ENCODE measurements at places on chromosomes 7 and 10.

GRCh38 chr7:17493446-17493845, 195.0 kb downstream of the AHR start:
- no peak for DNase-seq

- no peak for DNase-seq
Measured at GRCh38 chr10:9342885-9343570, 1288.5 kb downstream of the GATA3 start.

DNA sequence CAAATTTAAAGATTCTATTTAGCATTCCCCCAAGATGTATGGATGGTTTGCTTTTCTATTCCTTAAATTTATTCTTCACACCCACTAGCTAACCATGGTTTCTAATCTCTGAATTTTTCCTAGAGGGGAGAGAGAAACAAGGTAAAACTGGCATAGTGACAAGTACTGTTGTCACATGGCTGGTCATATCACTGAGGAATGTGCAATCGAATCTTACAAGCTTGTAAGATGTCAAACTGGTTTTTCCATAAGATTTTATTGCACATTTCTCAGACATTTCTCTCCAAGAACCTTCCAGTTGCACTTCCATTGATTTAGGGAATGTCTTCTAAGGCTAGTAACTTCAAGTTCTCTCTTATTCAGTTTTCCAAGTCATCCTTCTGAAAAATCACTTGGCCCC, 89.8 kb downstream of the MBL2 start:
- DNase-seq: no peak

GRCh38 chr7:151608031-151608551, 88.4 kb upstream of the RHEB start:
- no peak for DNase-seq

- no peak for DNase-seq
Measured at GRCh38 chr10:129963641-129964501, at the start of gene EBF3. Gene EBF3 (minus strand): TSS chr10:129964274. CDS start chr10:129963768, 506 bp downstream.

Measured in bone marrow (tissue), 2 donors.